NCI-H187 (cell line): ENCODE measurements at places on chromosomes 16 and 17.

DNA sequence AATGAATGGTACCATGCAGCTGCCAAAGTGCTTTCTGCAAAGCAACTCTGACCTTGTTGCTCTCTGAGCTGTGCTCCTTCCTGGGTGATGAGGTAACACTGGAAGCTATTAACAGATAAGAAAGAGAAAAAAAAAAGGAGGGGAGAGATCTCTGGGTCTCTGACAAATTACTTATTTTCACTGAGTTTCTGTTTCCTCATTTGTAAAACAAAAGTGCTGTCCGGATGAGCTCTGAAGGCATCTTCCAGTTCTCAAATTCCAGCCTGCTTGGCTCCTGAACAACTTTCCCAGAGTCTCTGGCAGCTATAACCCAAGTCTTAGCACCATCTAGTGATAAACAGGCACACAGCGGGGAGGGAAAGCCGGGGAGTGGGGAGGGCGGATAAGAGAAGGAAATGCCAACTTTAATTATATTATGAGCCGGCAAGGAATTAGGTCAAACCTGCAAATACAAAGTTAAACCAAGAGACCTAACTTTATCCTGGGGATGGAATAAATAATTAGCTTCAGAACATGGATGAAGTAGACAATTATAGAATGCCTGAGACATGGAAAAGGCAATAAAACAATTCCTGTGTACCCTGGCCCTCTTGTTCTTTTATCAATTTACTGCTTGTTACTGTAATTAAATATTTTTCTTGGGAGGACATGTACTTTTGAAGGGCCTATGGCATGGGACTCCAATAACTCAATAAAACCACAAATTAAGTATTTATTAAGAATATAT, 61.3 kb upstream of the KIFC3 start:
- no peak for DNase-seq

DNA sequence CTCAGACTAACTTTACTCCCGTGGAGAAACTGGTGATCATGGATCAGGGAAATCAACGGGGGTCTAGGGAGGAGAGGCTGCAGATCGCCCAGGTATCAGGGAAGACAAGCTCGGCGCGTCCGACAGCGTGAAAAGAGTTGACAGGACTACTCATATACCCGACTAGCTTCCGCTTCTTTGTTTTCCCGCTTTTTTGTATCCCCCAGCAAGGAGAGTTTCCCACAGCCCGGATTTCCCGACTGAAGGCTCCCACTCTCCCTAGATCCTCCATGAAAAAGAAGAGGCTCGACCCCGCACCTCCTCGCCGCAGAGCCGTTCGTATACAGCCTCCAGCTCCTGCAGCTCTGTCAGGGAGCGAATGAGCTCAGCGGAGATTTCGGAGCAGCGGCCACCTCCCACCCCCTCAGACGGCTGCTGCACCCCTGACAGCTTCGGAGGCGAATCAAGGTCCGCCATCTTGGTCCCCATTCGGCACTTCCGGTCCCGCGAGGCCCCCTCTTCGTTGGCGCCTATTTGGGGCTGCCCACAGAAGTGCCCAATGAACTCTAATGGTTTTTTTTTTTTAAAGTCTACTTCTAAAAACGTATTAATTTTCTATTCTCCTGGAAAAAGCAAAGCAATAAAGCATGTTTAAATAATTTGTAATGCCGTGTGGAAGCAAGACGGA, at the start of gene COG4:
TSS of gene COG4 (minus strand) at position 479 of the 667 bp plus-strand sequence. CDS start at position 468, 11 bp downstream.
- DNase-seq: peak; percentile 60

DNA sequence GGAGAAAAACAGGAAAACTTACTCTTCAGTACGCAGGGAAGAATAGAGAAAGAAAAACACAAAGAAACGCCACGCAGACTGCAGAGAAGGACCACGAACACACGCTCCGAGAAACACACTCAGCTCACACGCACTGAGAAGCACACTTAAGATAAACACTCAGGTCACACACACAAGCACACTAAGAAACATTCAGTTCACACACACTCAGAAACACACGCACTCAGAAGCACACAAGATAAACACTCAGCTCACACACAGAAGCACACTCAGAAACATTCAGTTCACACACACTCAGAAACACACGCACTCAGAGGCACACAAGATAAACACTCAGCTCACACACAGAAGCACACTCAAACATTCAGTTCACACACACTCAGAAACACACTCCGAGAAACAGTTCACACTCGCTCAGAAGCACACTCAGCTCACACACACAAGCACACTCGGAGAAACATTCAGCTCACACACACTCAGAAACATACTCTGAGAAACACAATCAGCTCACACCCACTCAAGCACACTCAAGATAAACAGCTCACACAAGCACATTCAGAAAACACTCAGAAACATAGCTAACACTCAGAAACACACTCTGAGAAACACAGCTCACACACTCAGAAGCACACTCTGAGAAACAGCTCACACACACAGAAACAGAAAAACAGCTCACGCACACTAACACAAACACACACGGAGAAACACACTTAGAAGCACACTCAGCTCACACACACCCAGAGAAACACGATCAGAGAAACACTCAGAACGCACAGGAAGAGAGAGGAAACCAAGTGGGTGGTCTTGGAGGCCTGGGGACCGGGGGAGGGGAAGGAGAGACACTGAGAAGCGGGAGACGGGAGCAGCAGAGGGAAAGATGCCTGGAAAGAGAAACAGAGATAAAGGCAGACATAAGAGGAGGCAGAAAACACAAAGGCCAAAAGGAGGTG, 908 bp downstream of the TMEM98 start:
- no peak for DNase-seq

- no peak for DNase-seq
These were observed 80.1 kb downstream of the SOCS1 start for GRCh38 chr16:11175787-11176341.

DNA sequence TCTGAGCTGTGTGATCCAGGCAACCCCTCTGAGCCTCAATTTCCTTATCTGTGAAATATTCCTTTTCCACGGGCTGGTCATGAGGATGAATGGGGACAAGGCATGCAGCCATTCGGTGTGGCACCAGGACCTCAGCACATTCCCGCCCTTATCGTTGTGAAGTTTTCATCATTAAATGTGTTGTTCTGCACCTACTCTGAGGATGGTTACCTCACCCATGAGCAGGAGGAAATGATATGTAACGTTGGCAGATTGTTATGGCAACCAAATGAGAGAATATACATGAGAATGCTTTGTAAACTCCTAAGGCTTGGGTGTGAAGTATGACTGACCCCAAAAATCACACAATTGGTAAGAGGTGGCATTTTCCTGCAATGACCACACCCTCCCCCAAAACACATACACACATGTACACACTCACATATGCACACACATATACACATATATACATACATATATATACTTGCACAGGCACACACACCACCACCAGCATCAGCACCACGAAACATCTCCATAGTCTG, 39.5 kb downstream of the SMARCE1 start:
- DNase-seq: no peak

- DNase-seq: no peak
These were observed 1.4 kb downstream of the RAP1GAP2 start for GRCh38 chr17:2797637-2798036.

- no peak for DNase-seq
These were observed 100.1 kb downstream of the YPEL2 start for GRCh38 chr17:59431601-59432000.

DNA sequence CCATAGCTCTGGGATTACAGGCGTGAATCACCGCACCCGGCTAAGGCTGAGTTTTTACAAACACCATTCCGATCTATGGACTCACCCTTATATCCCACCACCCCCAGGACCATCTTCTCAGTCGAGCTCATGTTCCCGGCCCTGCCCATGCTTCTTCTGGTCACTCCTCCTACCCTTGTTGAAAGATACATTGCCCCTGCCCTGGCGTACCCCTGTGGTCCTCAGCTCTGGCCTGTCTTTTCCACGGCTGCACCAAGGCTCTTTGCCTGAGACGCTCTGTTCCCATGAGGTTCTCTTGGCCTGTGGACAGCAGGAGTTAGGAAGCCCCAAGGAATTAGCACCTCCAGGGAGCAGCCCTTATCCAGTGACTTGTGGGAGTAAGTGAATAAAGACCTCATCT, 379.4 kb upstream of the TNRC6C start:
- no peak for DNase-seq

DNA sequence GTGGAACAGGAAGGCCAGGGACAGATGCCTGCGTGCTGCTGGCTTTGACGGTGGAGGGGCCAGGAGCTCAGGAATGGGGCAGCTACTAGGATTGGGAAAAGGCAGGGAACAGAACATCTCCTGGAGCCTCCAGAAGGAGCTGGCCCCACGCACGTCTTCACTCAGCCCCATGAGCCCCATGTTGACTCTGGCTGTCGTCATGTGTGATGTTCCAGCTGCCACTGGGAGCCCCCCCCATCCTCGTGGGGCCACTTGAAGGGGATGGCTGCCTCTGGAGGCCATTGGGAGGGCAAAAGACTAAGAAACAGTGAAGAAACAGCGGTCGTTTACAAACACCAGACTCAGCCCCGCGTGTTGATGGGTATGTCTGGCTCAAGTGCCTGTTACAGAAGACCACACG, 18.5 kb upstream of the APRT start:
- no peak for DNase-seq

DNA sequence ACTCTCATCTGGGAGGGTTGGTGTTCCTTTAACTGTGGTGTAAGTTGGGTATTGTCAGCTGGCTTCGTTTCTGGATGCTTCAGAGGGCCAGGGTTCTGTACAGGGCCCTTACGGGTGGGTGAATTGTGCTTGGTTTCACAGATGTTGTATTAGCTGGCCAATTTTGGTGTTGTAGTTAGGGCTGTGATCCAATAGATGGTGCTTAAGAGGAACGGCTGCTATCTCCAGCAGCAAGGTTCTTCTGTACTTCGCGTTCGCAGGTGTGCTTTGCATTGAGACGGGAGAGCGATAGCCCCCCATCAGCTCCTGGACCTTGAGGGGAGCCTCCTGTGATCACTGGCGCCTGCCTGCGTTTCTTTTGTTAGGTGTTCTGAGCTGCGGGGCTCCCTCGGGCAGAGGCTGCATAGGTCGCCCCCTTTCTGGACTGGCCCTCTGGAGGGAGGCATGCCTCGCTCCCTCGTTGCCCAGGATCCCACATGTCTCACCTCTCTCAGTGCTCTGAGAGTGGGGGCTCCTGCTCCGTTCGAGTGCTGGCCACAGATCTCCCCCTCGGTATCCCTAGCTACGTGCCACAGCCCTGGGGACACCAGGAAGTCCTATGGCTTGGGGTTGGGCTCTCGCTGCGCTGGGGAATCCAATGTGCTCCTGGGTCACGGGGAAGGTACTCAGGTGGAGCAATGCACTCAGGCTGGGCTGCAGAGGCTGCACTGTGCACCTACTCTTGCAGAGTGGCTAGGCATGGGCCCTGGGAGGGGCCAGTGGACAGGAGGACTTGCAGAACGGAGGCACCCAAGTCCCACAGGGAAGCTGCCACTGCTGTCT, 837 bp upstream of the PRDM7 start:
- DNase-seq: no peak
